Aorta (tissue), 5 donors: ENCODE measurements at places on chromosomes 6 and 20.

DNA sequence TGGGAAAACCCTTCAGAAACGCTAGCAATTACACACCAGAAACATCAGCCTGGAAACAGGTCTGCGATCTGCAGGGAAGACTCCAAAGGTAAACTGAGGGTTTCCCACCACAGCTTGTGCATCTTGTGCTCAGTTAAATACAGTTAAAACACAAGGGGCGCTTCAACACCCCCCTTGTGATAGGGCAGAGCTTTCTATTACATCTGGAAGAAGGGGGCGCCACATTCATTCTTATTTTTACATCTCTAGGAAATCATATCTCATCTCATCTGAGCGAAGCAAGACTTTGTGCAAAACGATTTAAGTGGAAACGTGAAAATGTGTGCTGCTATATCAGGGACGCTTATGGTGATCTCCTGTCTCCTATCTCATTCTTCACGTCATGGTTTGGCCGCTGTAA is 58.5 kb downstream of the PRND start:
- DNase-seq = no peak

DNA sequence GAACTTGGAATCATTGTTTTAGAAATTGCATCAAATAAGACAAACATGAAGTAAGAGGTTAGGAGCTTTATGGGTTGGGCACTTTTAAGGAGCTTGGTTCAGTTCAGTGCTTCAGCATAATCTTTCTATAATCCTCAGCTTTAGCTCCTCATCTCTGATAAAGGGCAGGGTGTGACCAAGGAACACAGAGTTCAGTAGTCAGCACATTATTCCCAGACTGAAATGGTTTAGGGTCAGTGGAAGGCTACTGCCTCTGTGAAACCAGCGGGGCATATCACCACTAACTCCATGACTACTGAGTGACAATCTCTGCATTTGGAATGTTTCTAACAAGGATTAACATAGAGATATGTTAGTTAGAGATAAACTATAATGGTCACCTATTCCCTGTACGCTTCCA is 36.9 kb downstream of the CRYBG1 start:
- no peak for DNase-seq

DNA sequence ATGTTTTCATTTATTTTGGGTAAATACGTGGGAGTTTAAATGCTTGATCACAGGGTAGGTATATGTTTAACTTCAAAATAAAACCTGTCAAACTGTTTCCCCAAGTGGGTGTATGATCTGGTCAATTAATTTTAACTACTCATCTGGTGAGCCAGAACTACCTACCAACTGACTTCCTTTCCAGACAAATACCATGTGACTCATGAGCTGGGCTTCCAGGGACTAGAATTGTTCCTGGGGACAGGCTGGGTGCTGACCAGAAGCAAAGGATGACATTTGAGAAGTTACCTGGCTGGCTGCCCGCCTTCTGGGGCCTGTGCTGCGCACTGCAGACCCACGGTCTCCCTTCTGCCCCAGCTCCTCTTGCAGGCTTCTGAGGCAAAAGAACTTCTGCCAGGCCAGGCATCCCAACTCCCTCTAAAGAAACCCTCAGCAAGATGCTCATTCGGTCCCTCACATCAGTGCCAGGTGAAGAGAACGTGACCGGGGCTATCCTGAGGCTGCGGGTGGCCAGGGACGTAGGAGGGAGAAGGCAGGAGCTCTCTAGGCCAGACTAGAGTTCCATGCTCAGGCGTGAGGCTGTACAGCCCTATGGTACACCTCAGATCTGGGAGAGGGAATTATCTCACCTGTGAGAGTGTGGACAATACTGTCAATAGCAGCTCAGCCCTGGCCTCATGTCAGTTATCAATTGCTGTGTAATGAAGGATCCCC is 103.6 kb downstream of the JPH2 start:
- no peak for DNase-seq

DNA sequence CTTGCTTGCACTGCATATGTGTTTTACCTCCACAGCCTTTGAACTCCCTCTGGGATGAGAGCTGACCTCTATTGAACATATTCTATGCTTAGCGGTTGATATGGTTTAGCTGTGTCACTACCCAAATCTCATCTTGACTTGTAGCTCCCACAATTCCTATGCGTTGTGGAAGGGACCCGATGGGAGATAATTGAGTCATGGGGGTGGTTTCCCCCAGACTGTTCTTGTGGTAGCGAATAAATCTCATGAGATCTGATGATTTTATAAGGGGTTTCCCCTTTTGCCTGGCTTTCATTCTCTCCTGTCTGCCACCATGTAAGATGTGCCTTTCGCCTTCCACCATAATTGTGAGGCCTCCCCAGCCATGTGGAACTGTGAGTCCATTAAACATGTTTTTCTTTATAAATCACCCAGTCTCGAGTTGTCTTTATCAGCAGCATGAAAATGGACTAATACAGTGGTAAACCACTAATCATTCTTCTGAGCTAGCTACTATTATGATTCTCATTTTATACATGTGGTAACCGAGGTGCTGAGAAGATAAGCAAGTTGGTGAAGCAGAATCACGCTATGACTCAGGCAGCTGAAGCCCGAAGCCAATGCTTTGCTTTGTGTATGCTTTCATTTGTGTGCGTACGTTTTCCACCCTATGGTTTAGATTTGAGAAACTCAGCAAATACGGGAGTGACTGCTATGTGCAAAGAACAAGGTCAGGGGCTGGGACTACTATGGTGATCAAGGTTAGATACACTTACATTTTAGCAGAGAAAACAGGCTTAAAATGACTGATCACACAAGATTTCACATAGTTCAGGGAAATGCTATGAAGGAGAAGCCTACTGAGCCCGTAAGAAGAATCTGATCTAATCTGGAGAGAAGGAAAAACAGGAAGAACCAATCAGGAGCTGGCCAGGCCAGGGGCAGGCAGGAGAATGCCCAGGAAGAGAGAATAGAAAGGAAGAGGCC is 363.5 kb downstream of the ESR1 start:
- DNase-seq = no peak

DNA sequence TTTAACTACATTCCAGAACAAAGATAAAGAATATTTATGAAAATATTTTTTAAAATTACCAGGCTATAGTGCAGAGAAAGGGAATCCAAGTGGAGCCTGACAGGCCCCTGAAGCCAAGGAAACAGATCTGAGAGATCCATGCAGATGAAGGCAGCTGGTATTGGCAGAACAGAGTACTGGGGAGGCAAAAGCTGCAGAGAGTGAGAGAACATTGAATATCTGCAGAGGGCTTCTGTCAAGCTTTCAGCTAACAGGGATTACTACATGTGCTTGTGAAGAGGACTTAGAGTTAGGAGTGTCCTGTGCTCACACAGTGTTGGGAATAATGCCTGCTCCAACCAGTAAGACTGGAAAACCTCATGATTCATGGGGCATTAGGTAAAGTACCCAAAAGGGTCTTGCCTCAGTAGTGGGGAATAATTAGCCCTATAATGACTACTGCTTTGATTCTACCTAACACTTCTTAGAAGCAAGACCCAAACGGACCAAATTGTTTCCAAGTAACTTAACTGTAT is 657.2 kb downstream of the DHX35 start:
- no peak for DNase-seq

- no peak for DNase-seq
Observed at GRCh38 chr6:3696525-3697088, 54.9 kb downstream of the PXDC1 start.

- no peak for DNase-seq
Observed at GRCh38 chr6:20841806-20842205, 307.5 kb downstream of the CDKAL1 start.

DNA sequence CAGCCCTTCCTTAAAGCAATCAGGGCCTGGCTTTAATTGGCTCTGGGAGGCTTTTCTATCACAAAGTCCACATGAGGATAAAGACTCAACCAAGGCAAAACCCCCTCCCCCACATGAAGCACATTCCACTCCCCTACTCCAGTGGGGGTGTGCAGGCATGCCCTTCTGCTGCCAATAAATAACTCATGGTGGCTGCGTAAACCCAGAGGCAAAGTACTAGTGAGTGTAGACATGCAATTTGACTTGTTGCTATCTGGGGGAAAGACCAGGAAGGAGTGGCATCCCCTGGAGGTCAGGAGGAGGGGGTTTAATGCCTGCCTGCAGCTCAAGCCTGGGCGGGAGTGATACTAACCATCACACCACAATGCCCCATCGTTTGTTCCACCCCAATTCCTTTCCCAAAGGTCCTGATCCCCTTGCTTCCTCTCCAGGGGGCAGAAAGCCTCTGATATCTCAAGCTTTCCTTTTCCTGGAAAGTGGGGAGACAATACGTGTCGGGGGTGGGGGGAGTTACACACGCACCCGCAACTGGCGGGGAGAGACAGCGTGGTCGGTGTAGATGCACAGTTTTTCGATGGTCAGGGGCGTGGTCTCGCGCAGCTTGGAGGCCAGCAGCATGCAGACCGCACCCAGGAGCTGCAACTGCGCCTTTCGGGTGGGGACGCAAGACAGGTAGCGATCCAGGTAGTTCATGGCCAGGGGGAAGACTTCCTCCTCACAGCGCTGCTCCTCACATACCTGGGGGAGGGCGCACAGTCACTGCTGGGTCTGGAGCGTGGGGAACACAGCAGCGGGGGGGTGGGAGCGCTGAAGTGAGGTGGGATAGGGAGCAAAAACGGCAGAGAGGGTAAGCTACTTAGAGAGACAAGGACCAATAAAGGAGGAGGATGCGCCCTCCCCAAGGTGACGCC is 1.5 kb downstream of the CCND3 start:
- no peak for DNase-seq

GRCh38 chr6:16854986-16855385 is 93.7 kb upstream of the ATXN1 start:
- no peak for DNase-seq
